Endothelial cell of umbilical vein (primary cell): ENCODE measurements at places on chromosomes 2 and 18. TPM values are rescaled to one million over a fixed set of nuclear protein-coding genes. Genes with fewer than 3 reads are reported as not detected.

GRCh38 chr2:44937688-44938240, 3.7 kb upstream of the SIX3 start:
- no peaks in the 10 kb centered on the region for H3K36me3 ChIP-seq
- no peaks in the 10 kb centered on the region for H3K4me1 ChIP-seq
- DNase-seq, result no peak
- H3K27ac ChIP-seq, result no peak overlapping the region

MDH1B gene
- 0.51 TPM in 1 of 2 replicates, not detected in the other for total RNA-seq

DNA sequence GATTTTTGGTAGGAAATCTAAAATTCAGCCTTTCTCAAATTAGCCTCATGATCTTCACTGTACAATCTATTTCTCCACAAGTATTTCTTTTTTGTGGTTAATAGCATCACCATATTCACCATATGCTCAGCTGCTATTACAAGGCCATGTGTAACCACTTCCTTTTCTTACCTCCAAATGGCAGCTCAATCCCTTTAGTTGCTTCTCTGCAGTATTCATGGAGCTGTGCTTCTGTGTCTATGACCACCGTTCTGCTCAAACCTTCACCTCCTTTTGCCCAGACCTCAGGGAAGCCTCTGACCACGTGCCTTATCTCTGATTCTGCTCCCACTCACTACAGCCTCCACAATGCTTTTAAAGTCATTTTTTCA, 126.7 kb upstream of the TMEM200C start:
- H3K27me3 ChIP-seq, result no peaks in the 10 kb centered on the region
- H3K27ac ChIP-seq, result no peak overlapping the region
- no peaks in the 10 kb centered on the region for H3K4me1 ChIP-seq
- DNase-seq, result no peak
- H3K4me3 ChIP-seq, result no peak overlapping the region

DNA sequence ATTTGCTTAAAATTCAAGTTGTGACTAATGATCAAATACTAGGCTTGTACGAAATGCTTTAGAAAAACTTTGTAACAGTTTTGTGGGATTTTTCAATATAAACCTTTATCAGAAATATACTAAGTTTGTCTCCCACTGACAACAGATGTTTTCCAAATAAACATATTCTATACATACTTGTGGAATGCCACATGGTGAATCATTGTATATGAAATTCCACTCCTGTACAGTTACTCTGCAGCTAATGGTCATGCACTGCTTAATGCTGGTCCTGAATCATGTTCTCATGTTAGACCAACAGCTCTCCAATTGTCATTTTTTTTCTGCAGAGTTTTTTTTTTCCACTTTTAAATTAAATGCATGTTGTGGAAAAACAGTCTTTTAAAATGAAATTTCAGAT, 90.1 kb downstream of the DPP4 start:
- H3K4me1 ChIP-seq, result no peaks in the 10 kb centered on the region
- H3K4me3 ChIP-seq, result no peak overlapping the region
- H3K36me3 ChIP-seq, result no peaks in the 10 kb centered on the region
- DNase-seq, result no peak
- H3K27ac ChIP-seq, result no peak overlapping the region

DSEL gene
- 4.5 TPM in 2 replicates for total RNA-seq

C2orf81 gene
- 0.51 and 0.71 TPM in 2 replicates for total RNA-seq

BCL11A gene
- 0.88 and 0.92 TPM in 2 replicates for total RNA-seq

FSHR gene
- total RNA-seq, result not detected in 2 replicates

- H3K4me1 ChIP-seq, result no peaks in the 10 kb centered on the region
- no peak overlapping the region for H3K4me3 ChIP-seq
- DNase-seq, result no peak
- H3K36me3 ChIP-seq, result no peaks in the 10 kb centered on the region
- no peak overlapping the region for H3K27ac ChIP-seq
Observed at GRCh38 chr18:21714474-21714873, 9.9 kb upstream of the ABHD3 start.

- no peaks in the 10 kb centered on the region for H3K4me1 ChIP-seq
- H3K4me3 ChIP-seq, result no peak overlapping the region
- H3K36me3 ChIP-seq, result no peaks in the 10 kb centered on the region
- no peak for DNase-seq
Observed at GRCh38 chr2:8440029-8440778, 241.7 kb upstream of the ID2 start.

DNA sequence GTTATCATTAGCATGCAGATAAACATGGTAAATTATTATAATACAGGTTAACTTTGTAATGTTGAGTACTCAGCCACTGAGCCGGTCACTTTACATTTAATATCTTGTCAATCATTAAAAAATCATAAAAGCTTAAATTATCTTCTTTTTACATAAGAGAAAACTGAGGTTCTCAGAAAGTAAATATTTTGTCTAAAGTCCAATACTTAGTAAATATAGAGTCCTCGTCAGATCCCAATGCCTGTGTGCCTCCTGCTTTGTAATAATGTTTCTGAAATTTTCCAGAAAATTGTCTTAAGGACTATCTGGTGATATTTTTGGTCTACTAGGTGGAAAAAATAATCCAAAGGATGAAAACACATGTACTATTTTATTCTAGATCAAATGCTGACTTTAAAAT, 116.3 kb upstream of the WDSUB1 start:
- no peaks in the 10 kb centered on the region for H3K4me1 ChIP-seq
- no peak for DNase-seq

- no peak overlapping the region for H3K27ac ChIP-seq
- DNase-seq, result no peak
- peaks cover 39% of the 10 kb centered on the region for H3K27me3 ChIP-seq
Observed at GRCh38 chr2:86785456-86785855, 5.3 kb downstream of the CD8A start.

- H3K27ac ChIP-seq, result no peak overlapping the region
- H3K36me3 ChIP-seq, result no peaks in the 10 kb centered on the region
- no peak for DNase-seq
- no peak overlapping the region for H3K4me3 ChIP-seq
- no peaks in the 10 kb centered on the region for H3K27me3 ChIP-seq
Observed at GRCh38 chr2:154709215-154709614, 10.7 kb downstream of the KCNJ3 start.

DOK6 gene
- not detected in 2 replicates for total RNA-seq
